Stimulated activated CD8-positive, alpha-beta memory T cell treated with anti-CD3 and anti-CD28 coated beads, Interleukin-7, amount 100 ng/mL, for 1 hour (primary cell): ENCODE measurements at places on chromosomes 4 and X.

GRCh38 chr4:187464573-187464972 is 531.0 kb upstream of the ZFP42 start:
- DNase-seq = no peak

- no peak for DNase-seq
Observed at GRCh38 chr4:52954560-52955170, 92.5 kb downstream of the RASL11B start.

DNA sequence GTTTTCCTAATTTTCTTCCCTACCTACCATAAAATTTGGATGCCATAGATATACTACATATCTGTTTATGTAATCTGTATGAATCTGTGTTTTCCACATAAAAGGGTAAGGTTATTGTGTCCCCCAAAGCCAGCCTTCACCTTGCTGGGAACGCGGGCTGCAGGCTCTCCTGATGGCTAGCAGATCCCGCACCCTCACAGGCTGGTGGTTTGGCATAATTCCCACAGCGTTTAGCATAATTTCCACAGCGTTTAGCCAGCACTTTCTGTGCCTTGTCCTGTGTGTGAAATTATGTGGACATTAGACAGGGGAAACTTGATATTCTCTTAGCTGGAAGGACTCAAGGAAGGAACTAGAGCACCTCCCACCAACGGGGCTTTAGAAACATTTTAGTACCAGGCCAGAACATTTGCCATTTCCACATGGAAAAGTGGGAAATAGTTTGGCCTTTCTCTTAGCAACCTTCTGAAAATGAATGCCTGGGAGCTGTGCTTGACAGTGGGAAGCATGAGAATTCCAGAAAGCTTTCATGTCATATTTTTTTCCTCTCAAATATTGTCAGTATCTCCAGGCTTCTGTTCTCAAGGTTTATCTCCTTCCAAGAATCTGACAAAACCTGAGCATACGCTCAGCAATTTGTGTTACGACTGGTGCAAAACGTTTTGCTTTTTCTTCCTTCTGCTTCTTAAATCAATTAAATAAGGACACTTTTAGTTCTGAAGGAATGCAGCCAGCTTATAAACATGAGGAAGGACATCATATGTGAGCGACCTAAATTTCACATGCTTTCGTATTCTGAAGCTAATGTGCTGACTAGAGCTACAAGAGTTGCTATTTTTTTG is 67.9 kb downstream of the STK32B start:
- no peak for DNase-seq

DNA sequence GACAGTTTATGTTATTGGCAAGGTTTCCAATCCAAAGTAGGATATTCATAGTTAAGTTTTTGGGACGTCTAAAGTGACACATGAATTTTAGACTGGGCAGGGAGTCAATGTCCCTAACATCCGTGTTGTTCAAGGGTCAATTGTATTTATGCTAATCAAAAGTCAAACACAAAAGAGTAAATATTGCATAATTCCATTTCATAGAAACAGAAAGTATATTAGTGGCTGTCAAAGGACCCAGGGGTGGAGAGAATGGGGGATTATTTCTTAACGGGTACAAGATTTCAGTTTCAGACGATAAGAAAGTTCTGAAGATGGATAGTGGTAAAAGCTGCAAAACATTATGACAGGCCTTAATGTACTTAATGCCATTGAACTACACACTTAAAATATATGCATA is 971.8 kb upstream of the AGA start:
- DNase-seq = no peak

GRCh38 chrX:155086202-155086840 is 15.0 kb downstream of the BRCC3 start:
- no peak for DNase-seq

DNA sequence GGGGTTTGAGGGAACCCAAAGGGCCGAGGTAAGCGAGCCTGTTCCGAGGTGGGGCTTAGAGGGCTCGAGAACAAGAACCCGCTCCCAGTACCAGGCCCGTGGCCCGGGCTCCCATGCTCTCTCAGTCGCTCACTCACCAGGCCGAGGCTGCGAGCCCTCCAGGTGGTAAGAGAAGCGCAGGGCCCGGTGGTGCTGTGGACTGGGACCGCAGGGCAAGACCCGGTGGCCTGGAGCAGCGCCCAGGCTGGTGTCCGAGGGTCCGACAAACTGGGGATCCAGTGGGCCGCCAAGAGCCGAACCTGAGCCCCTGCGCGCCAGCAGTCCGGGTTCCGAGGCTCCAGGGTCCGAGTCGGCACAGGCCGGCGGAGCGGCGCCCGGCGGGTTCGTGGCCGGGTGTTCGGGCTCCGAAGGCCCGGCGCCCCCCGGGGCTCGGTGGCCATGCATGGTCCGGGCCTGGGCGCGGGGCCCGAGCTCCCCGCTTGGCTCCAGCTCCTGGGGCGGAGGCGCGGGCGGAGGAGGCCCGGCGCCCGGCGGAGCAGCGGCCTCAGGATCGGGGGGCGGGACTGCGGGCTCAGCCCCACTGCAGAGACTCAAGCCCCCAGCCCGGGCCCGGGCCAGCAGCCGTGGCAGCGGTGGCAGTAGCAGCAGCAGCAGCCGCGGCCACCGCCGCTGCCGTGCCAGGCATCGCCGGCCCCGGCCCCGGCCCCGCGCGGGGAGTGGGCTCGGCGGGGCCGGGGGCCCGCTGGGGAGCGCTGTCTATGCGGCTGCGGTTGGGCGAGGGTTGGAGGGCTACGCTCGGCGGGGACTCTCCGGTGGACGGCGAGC is 833 bp downstream of the FGD1 start:
- no peak for DNase-seq

DNA sequence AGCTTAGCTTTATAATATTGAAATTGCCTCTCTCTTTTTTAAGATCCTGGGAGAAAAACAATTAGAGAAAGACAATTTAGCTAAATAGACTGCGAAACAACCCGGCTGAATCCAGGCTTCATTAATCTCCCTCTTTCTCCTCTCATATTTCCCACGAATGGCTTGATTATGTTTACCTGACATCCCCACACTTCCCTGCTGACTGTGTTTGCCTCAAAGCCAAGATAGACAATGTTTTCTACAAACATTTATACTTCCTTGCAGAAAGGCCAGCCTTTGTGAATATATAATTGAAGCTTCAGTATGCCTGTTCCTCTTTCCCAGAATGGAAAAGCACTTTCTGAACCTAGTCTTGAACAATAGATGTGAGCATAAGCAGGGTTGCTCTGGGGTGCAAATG is 566.8 kb downstream of the PDHA2 start:
- no peak for DNase-seq

DNA sequence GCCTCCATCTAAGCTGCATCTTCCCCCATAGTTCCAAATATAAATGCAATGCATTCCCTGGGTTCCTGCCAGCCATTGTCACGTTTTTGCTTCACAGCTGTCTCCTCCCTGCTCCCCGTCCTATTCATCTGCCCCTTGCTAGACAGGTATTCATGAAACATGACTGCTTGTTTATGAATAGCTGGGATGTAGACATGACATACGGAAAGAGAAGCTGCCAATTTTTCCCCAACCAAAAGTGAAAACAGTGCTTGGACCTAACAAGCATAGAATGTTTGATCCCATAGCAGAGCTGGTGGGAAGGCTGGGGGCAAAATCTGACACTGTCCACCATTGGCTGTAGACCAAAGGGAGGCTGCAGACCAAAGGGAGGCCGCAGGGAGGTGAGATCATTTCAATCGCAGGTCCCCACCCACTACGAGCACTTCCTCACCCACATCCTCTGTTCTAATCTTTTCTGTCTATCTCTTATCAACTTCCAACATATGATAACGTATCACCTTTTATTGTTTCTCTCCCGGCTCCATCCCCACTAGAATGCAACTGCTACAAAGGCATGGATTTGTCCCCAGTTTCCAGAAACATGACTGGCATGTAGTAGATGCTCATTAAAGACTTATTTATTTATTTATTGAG is 8.5 kb upstream of the GYG2 start:
- DNase-seq = no peak

GRCh38 chrX:79117078-79117477 is 27.4 kb upstream of the GPR174 start:
- DNase-seq = no peak

DNA sequence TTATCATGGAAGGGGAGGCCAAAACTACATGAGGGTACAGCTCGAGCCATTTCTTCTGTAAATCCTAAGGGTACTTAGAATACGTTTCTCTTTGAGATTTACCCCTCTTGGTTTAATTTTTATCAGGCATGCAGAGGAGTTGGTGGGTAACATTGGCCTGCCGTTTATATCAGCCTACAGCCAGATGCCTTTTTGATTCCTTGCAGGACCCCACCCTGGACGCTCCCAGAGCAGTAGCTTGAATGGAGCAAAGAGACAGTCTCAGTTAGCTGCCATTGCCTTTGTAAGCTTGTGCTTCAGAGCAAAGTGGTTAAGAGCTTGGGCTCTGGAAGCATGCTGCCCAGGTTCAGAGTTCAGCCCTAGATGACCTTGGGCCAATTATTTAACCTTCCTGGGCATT is 9.0 kb downstream of the DOCK11 start:
- no peak for DNase-seq

GRCh38 chr4:142952821-142953580 is 106.9 kb upstream of the INPP4B start:
- DNase-seq = no peak

DNA sequence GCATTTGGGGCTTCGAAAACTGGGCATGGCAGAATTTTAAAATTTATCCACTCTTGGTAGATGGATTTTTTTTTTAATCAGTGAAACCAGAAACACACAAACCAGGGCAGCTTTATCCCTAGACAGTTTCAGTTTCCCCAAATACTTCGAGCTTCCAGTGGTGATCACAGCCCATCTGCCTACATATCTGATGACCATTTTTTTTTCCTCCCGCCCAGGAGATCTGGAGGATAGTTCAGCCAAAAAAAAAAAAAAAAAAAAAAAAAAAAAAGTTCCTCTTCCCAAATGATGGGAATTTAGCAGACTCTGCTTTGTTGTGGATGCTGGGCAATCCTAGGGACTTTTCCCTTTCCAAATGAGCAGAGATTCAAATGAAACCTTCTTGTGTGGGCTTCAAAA is 1.0 kb upstream of the TBC1D9 start:
- DNase-seq = no peak

DNA sequence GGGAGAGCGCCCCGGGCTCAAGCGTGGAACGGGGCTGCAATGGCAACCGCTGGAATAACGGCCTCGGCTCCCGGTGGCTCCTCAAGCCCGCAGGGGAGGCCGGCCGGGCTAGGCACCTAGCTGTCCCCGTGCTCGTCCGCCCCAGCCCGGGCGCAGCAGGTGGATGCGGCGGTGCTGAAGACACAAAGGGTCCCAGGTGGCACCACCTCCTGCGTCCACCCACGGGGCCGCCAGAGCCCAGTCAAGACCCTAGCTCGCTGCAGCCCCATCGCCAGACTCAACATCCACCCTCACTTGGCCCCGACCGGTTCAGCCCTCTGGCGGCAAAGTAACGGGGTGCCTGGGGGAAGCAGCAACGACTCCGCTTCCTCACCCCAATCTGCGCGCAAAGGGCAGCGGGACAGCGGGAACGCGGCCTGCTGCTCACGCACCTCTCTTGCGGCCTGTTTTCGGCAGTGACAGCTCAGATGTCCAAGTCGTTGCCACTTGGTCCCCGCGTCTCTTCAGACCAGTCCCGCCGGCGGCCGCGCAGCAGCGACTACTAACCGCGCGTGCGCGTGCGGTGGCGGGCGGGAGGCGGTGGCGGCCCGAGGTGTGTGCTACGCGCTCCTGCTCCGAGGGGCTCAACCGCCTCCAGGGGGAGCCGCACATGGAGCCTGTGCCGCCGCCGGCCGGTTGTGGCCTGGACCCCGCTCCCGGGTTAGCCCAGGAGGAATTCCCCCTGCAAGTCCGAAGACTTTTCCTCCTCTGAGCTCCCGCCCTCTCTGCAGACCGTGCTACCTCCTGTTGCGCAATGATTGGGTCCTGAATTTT is at the start of gene CLGN:
TSS of gene CLGN (minus strand) at position 543 of the 813 bp plus-strand sequence. CDS start 14,570 bp downstream, outside the sequence.
- no peak for DNase-seq

DNA sequence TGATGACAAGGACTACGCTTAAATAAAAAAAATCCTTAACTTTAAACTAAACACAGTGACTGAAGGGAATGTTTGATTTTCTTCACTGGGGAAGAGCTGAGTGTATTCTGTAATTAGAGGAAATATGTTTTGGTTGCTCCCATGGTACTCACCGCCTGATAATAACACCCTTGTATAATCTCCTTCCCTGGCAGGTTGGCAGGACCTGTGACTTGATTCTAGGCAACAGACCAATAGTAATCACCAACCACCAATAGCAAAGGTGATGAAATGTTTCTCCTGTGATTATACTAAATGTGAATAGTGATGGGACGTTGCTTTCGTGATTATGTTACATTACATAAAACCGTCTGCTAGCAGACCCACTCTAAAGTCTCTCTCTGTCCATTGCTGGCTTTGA is 536.8 kb upstream of the CPEB2 start:
- DNase-seq = no peak

- no peak for DNase-seq
Observed at GRCh38 chr4:138181287-138181686, 60.9 kb downstream of the SLC7A11 start.

- no peak for DNase-seq
Observed at GRCh38 chrX:141402897-141403610, 160.7 kb upstream of the SPANXC start.

- DNase-seq = no peak
Observed at GRCh38 chrX:135737366-135738071, 24.1 kb downstream of the CT45A1 start.

DNA sequence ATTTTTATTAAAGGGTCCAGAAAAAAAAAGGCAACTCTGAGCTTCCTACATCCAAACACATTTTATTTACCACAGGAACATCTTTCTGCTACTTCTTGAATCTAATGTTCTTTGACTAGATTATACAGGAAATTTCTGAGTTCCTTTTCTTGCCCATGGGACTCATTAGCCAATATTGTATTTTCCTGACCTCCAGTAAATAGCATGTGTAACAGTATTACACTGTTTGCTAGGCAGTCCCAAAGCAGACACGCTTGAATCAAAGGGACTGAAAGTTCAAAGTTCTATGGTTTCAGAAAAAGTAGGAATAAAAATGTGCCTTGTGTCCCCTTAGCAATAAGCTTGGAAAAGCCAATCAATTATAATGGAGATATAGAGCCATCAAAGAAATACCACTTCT is 57.4 kb downstream of the MOSPD2 start:
- DNase-seq = no peak

GRCh38 chr4:120132935-120133334 is 66.3 kb upstream of the MAD2L1 start:
- DNase-seq = no peak

GRCh38 chrX:34917146-34917545 is 25.4 kb upstream of the FAM47B start:
- no peak for DNase-seq

DNA sequence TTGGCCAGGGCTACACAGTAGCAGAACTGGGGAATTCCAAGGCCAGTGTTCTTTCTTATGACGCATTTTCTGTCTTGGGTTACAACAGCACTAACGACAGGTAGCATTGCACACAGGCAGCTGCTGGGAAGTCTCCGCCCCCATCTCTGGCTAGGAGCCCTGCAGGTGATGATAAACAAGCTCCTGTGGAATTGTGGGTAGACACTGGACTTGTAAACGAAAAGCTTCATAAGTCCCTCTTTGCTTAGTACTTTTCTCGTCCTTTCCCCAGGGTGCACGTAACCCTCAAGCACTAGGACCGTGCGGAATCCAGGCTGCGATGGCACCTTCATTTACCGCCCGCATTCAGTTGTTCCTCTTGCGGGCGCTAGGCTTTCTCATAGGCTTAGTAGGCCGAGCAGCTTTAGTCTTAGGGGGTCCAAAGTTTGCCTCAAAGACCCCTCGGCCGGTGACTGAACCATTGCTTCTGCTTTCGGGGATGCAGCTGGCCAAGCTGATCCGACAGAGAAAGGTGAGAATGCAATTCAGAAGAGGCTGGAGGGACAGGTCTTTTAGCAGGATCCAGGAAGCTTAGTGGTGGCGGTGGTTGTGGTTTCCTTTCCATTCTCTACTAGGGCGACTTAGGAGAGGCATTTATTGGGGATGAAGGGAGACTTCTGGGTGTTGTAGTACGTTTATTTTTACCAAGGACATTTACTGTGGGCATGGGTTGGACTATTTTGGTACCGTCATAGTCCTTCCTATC is at the start of gene FAAH2:
TSS of gene FAAH2 (plus strand) at position 200 of the 745 bp plus-strand sequence. CDS start at position 320, 120 bp downstream.
- no peak for DNase-seq
